ENCODE measurements at places on chromosomes 2 and 18.

DNA sequence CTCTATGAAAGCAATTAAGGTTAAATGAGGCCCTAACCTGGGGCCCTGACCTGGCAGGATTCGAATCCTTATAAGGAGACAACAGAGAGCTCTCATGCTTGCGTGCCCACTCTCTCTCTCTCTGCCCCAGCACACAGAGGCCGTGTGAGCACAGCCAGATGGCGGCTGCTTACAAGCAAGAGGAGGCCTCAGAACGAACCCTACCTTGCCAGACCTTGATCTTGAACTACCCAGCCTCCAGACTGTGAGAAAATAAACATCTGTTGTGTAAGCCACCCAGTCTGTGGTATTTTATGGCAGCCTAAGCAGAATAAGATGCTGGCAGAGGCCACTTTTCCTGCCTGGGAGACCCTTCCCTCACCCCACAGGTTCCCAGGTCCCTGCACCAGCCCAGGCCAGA is 5.2 kb upstream of the UBE2F start:
- no peak for DNase-seq

DNA sequence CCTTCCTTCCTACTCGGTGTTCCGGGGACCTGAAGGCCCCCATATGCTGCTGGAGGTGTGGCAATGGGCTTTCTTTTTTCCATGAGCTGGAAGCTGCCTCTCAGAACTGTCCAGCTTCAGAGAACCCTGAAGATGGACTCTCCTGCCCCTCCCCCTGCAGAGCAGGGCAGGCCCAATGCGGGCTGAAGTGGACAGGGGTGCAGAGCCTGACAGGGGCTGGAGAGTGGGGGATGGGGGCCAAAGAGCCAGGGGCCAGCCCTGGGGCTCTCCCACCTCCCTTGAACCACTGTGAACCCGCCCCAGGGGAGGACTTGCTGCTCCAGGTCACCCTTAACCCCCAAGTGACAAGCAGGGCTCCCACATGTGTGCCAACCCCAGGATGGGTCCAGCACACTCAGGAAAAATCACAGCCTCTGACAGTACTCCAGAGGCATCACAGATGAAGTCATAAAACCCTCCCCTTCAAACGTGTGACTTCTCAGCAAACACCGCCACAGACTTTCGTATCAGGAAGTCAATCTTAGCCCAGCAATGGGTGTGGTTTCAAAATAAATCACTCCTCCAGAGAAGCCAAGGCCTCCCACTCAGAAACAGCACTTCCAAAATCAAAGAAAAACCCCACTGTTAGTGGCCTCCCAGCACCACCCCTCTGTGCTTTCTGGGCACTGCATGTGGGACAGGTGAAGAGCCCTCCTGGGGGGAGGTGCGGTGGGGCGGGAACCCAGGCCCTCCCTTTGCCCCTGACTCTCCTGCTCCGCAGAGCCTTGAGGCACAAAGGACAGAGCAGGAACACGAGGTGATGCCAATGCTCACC is 135.8 kb downstream of the HDAC4 start:
- DNase-seq = peak; percentile 51

DNA sequence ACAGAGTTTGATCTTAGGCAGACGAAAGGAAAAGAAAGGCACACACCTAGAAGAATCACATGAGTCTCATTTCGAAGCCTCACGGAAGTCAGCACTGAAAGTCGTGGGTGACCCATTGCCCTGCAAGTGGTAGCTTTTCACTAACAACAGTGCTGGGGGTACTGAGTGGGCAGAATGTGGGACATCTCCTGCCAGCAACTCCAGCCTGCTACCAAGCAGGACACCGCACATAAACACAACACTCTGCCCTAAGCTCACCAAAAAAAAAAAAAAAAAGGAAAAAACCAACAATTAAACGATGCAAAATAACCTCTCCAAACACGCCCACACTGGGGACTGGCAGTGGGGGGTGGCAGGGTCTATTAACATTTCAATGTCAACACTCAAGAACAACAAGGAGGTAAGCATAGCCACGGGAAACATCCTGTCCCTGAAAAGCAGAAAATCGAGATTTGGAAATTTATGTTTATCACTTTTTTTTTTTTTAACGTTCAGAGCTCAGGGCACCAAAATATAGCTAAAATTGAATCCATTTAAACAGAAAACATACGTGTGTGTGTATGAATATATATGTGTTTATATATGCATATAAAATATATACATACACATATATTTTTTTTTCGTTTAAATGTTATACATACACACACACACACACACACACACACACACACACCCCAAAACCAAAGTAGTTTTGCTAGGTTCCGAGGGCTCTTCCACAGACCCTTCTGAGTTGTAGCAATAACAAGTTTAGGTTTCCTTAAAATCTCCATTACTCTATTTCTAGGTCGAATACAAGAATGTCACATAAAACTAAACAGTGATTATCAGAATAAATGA is 2.2 kb downstream of the INO80D start:
- no peak for DNase-seq

GRCh38 chr2:622357-622756 is 54.8 kb downstream of the TMEM18 start:
- no peak for DNase-seq

- DNase-seq = no peak
Observed at GRCh38 chr2:40646642-40647041, 194.8 kb upstream of the SLC8A1 start.

- DNase-seq = no peak
Observed at GRCh38 chr2:75375646-75376582, 176.6 kb upstream of the TACR1 start.
